ENCODE measurements at places on chromosomes 12 and 14.

- DNase-seq, result no peak
Observed at GRCh38 chr14:75041613-75042012, 9.7 kb downstream of the MLH3 start.

DNA sequence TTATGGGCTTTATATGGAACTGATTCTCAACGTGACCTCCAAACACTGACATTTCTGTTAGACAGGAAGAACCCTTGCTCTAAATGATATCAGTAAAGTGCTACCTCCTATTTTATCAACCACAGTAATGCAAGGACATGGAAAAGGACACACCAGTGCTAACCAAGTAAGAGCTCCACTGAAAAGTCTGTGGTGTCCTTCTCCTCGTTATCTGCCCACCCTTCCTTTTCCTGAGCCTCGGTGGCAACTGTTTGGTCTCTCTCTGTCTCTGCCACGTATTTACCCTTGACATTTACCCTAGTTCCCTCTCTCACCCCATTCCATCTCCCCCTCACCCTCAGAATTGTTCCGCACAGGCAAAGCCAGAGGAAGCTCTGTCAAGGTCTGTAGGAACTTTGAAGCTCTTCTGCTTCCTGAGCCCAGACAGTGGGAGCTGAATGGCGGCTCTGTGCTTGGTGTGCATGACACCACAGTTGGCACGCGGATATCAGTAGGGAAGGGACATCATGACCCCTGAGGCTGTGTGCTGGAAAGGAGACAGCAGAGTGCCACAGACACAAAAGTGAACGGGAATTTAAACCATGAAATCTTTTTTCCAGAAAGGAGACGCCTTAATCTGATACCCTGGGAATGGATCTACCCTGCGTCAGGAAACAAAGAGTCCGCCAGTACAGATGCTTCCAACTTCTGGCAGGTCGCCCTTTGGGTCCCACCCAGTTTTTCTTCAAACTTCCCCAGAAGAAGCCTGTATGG is 50.8 kb downstream of the NTN4 start:
- no peak for DNase-seq

DNA sequence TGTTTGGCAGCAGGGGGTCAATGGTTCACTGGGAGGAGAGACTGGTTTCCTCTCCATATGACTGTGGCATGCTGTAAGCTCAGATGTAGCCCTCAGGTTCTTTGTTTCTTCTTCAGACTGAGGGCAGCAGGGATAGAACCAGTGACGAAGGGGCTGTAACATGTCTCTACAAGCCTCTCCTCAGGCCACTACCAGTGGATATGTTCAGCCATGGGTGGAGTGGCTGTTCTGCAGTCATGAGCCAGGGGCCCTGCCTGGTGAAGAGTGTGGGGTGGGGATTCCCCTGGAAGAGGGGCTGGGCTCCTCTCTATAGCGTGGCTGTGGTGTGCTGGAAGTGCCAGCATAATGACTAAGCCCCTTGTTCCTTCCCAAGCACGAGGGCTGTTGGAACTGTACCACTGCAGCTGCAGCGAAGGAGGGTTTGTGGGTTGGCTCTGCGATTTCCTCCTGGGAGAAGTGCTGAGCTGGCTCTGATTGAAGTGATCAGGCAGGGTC is 55.8 kb downstream of the CMAS start:
- no peak for DNase-seq

GRCh38 chr14:69696633-69697557 is 70.0 kb upstream of the SRSF5 start:
- DNase-seq, result no peak

- no peak for DNase-seq
Observed at GRCh38 chr12:67758521-67758920, 110.0 kb downstream of the DYRK2 start.

GRCh38 chr12:11929714-11930113 is 141.0 kb upstream of the BCL2L14 start:
- DNase-seq, result no peak

- no peak for DNase-seq
Observed at GRCh38 chr12:25189656-25190055, 5.3 kb downstream of the DNAI7 start.

DNA sequence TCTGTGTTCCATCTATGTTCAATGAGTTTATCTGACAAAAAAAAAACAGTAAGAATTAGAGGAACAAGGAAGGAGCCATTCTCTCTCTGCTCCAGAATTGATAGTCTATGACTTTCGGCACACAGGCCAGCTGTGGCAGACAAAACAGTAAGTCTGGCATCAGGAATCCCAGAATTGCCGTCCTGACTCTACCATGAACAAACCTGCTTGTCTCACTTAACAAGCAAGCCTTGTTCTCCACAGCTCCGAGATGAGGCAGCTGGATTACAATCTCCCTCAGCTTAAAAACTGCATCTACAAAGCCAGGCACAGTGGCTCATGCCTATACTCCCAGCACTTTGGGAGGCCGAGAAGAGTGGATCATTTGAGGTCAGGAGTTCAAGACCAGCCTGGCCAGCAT is 153.6 kb upstream of the TMCC3 start:
- no peak for DNase-seq

- DNase-seq, result no peak
Observed at GRCh38 chr14:33150666-33151428, 212.2 kb downstream of the NPAS3 start.

DNA sequence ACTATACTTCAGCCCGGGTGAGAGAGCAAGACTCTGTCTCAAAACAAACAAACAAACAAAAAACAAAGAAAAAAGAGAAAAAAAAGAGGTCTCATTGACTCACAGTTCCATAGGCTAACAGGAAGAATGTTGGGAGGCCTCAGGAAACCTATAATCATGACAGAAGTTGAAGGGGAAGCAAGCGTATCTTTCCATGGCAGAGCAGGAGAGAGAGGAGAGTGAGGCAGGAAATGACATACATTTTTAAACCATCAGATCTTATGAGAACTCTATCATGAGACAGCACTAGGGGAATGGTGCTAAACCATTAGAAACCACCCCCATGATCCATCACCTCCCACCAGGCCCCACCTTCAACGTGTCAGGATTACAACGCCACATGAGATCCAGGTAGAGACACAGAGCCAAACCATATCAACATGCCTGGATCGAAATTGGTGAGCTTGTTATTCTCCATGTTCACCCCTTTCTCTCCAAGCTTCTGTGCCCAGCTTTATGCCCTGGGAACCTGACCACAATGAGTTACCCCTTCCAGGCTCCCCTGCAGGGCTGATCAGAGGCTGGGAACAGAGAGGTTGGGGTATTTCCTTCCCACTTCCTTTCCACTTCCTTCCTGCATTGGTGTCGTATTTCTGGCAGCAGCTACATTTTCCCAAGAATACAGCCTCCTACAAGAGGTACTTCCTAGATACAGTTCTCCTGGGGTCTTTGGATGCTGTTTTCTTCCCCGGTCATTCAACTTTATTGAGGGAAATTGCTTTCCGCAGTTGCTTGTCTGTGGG is 219.3 kb upstream of the FLRT2 start:
- DNase-seq, result no peak

Measured in esophagus squamous epithelium (tissue), 5 donors.